ENCODE measurements at places on chromosomes 6 and 20. TPM values are rescaled to one million over a fixed set of nuclear protein-coding genes. Genes with fewer than 3 reads are reported as not detected.

The DDO gene
- polyA plus RNA-seq, result not detected

The TDP2 gene
- polyA plus RNA-seq, result 19.4 TPM

The ADTRP gene
- 0.84 TPM for polyA plus RNA-seq

The LTB gene
- polyA plus RNA-seq, result 832 TPM

The BMP2 gene
- polyA plus RNA-seq, result not detected

The CTSA gene
- 107 TPM for polyA plus RNA-seq

The SIRPD gene
- not detected for polyA plus RNA-seq

The SLC22A7 gene
- not detected for polyA plus RNA-seq

The ABT1 gene
- polyA plus RNA-seq, result 16.9 TPM

The TCF15 gene
- not detected for polyA plus RNA-seq

The CST2 gene
- not detected for polyA plus RNA-seq

The PDE10A gene
- not detected for polyA plus RNA-seq

The CLDN20 gene
- polyA plus RNA-seq, result not detected

The MATN4 gene
- polyA plus RNA-seq, result not detected

The RGS17 gene
- not detected for polyA plus RNA-seq

The CST1 gene
- not detected for polyA plus RNA-seq

The WFDC10B gene
- polyA plus RNA-seq, result not detected

The HLA-DPA1 gene
- polyA plus RNA-seq, result 559 TPM

The LRFN2 gene
- not detected for polyA plus RNA-seq

The DCDC2 gene
- polyA plus RNA-seq, result not detected

The NSFL1C gene
- 24.1 TPM for polyA plus RNA-seq

The WFDC5 gene
- not detected for polyA plus RNA-seq

The C2 gene
- polyA plus RNA-seq, result 0.23 TPM

The HSP90AB1 gene
- polyA plus RNA-seq, result 734 TPM

The CST5 gene
- not detected for polyA plus RNA-seq
